ENCODE measurements at places on chromosomes 11 and 22.

DNA sequence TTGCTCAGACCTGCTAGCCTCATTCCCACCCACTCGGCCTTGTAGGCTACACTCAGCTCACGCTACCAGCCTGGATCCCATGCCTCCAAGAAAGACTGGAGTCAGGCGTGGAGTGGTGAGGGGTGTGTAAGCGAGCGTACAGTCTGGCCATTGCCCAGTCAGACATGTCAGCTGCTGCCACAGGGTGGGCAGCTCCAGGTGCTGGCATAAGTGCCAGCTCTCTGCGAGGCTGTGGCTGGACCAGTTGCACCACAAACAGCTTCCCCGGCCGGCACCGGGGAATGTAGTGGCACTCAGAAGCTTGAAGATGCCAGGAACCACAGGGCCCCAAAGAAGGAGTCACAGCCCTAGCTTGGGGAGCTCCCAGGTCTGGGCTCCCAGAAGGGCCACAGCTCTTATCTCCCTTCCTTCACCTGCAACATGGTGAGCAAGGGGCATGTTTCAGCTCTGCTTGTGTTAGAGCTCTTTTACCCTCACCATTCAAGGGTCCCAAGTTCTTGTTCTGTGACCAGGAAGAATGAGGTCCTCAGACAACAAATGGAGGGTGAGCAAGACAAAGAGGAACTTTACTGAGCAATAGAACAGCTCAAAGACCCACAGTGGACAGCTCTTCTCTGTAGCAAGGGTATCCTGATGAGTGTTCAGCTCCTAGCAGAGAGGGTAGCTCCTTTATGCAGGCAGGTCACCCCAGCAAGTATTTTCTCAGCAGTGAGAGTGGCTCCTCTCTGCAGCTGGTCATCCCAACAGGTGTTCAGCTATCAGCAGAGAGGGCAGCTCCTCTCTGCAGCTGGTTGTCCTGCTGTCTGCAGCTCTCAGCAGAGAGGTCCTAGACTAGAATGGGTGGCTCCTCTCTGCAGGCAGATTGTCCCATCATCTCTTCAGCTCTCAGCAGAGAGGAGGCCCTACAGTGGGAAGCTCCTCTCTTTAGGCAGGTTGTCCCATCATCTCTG lies 6.0 kb downstream of the SBF2 start:
- no peak for DNase-seq

DNA sequence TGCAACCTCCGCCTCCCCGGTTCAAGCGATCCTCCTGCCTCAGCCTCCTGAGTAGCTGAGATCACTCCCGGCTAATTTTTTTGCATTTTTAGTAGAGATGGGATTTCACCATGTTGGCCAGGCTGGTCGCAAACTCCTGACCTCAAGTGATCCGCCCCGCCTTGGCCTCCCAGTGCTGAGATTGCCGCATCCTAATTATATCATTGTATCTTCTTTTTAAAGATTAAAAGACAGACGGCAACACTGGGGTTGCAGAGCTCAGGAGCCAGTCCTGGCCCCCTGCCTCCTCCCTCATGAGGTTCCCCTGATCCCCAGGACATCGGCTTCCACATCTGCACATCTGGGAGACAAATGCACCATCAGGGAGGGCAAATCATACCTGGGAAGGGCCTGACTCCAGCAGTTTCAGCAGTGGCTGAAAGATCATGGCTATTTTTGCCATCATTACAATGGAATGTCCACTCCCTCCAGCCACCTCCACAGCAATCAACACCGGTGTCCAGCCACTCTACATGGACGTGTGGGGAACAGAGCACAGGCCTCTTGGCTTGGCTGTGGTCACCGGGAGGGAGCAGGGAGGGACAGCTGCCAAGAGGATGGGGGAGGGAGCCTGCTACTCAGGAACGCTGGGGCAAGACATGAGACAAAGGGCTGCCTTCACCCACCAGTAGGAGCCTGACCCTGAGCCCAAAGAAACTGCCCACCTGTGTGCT lies 9.2 kb upstream of the CELSR1 start:
- DNase-seq, result no peak

DNA sequence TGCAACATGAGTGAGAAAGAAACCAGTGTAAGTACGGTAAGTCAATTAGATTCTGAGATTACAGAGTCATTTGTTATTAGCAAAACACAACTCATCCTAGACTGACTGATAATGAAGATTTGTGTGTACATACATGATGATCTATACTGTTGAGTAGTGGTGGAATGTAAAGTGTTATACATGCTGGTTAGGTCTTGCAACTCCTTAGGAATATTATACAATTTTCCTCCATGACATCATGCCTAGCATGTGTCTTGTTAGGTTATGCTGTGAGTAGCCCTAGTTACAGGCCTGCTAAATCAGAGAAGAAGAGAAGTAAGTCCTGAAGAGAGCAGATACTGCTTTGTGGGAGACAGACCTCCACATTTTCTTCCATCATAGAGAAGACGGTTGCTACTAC lies 880.6 kb downstream of the LUZP2 start:
- DNase-seq, result no peak

DNA sequence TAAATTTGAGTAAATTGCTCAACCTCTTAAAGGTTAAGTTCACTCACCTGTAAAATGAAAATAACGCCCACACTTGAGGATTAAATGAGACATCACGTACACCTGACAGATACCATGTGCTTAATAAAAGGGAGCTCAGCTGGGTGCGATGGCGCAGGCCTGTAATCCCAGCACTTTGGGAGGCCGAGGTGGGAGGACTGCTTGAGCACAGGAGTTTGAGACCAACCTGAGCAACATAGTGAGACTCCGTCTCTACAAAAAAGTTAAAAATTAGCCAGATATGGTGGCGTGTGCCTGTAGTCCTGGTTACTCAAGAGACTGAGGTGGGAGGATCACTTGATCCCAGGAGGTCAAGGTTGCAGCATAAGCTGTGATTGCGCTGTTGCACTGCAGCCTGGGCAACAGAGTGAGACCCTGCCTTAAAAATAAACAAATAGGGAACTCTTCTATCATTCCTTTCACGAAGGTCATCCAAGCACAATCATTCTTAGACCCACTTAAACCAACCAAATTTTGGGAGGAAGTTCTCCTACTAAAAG lies 134.1 kb downstream of the BBOX1 start:
- DNase-seq, result no peak

- DNase-seq, result no peak
Measured at GRCh38 chr22:39351689-39352214, 2.0 kb downstream of the SYNGR1 start.

GRCh38 chr11:84714316-84714780 lies 912.8 kb downstream of the DLG2 start:
- DNase-seq, result no peak

DNA sequence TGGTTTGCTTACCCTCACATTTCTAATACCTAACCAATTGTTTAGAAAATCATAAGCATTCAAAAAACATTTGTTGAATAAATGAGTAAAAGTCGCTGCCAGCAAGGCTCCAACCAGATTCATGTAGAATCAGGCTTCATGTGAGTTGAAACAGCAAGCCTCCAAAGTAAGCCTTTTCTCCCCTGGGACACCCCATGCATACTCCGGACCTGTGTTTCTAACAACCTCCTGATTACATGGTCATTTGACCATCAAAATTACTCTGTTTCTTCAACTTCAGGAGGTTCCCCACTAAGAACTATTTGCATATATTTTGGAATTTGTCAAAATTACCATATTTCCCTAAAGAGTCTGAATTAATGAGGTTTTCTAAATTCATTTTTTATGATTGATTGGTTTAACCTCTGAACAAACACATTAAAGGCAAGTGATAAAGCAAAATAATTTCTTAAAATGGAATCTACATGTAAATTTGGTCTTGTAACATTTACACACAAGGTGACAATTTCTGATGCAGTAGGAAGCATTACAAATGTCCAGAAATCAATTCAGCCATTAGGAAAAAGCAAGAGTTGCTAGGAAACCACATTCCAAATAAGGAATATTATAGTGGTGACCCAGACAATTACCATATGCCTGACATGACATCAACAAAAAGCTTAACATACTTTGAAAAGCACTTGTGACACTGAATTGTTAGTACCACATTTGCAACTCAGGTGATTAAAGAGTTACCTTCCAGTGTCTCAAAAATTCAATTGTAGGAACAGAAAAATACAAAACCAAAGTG lies 252.6 kb downstream of the GUCY1A2 start:
- DNase-seq, result no peak

- DNase-seq, result peak; percentile 20
Measured at GRCh38 chr22:39242595-39243438, 2.0 kb downstream of the PDGFB start.

- peak; percentile 82 for DNase-seq
Measured at GRCh38 chr22:49971232-49972162, 10.9 kb downstream of the PIM3 start.

GRCh38 chr11:92962446-92962845 lies 7.0 kb upstream of the MTNR1B start:
- no peak for DNase-seq

DNA sequence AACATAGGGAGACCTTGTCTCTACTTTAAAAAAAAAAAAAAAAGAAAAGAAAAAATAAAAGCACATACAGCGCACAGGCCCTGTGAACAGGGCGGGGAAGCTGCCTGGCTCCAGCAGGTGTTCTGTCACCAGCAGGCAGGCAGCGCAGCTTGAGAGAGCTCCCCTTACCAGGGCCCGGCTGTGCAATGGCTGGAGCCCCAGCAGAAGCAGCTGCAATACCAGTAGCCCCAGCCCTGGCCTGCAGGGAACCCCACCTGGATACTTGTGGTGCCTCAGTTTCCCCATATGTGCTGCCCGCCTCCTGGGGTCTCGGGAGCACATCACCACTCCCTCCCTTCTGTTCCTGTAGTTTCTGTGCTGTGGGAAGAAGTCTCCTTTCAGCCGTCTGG lies 12.3 kb downstream of the TSPAN32 start:
- DNase-seq, result no peak

DNA sequence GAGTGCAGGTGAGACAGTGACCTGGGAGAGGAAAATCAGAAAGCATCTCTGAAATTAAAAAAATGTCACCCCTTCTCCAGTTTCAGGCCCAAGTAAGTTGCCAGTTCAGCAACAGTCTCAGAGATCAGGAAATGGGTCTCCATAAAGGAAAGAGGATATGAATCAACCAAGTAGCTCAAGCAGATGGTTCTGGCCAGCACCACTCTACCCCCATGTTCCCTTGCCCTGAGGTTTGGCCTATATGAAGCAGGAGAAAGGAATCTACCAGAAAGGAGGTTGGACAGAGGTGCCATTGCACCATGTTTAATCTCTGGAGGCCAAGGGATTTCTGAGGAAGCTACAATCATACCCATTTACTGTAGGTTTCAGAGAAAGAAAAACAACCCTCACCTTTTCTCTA lies 7.7 kb downstream of the FZD4 start:
- no peak for DNase-seq

GRCh38 chr11:123060277-123061000 lies 1.5 kb downstream of the HSPA8 start:
- no peak for DNase-seq

- DNase-seq, result no peak
Measured at GRCh38 chr22:25644122-25644521, 79.6 kb downstream of the GRK3 start.

DNA sequence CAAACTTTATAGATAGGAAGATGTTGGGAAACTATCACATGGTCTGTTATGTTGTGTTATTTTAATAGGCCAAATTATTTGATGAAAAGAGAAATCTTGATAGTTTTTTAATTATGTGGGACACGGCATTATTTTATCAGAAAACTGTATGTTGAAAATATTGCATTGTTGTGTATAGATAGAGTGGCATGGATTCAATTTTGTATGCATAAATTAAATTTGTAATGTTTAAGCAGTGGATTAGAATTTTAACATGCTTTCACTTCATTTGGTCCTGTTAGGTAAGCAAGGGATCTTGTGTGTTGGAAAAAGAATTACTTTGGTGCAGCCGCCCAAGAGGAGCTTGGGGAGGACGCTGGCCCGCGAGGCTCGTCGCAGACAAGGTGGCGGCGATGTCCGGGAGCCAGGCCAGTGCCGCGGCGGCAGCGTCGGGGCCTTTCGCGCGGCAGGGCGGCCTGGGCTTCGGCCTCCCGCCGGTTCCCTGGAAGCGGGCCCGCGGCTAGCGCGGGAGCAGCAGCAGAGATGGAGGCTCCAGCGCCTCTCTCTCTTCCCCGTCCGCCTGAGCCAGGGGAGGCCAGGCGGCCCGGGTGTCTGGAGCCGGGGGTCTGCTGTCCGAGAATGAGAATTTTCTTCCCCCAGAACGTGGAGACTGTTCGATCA lies 82.7 kb downstream of the GGT1 start:
- DNase-seq, result no peak

GRCh38 chr11:36988556-36988955 lies 390.5 kb upstream of the RAG2 start:
- no peak for DNase-seq

- DNase-seq, result no peak
Measured at GRCh38 chr11:74895340-74896116, 53.4 kb downstream of the XRRA1 start.

DNA sequence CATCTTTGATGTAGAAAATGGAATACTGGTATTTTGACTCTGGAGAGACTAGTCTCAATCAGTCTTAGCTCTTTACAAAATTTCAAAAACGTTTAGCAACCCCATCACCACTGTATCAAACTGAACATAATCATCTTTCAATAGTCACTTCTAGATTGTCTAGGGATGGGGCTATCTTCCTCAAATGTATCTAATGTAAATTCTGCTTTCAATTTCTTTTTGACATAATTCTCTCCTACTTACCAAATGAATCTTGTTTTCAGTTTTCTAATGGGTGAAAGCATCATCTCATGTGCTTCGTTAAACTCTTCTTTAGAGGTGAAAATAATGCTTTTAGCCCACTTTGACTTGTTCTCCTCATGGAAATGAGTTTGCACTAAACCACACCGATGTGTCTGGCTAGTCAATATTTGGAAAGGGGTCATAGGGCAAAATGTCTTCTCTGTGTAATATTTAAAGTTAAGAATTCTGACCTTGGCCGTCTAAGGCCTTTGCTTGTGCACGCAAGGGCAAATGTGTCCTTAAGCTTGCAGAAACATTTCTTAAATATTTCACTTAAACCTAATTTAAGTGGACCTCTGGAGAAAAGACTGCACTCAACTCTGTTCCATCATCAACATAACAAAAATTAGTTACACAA lies 5.2 kb downstream of the SIK3 start:
- no peak for DNase-seq

GRCh38 chr11:100684101-100685065 lies 2.7 kb upstream of the ARHGAP42 start:
- DNase-seq, result no peak

- DNase-seq, result no peak
Measured at GRCh38 chr11:86089659-86090058, 20.8 kb upstream of the PICALM start.

DNA sequence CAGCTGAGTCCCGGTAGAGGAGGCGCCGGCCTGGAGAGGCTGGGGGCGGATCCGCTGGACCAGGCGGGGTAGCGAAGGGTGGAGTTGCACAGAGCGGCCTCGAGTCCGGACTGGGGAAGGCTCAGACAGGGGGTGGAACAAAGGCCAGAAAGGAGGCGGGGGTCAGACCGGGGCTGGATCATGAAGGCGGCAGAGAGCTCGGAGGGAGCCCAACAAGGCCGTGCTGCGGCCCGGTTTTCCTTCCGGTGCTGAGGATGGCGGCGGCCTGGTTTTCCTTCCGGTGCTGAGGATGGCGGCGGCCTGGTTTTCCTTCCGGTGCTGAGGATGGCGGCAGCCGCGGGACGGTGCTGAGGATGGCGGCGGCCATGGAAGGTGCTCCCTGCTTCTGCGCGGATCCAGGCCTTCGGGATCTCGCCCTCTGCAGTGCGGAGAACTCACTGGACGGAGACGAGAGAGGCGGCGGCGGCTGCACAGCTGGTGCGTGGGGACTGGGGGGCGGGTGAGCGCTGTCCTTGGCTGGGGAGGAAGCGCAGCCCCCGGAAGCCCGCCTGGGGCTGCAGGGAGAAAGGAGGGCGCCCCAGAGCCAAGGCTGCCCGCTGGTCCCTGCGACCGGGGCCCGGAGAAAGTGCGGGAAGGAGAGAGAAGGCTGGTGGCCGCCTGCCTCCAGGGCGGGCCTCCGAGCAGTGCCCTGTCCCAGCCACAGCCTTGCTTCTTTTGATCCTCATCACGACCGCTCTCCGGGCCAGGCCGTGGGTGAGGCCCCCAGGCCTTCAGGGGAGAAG lies 350.4 kb upstream of the B3GAT1 start:
- no peak for DNase-seq

Data from stimulated activated naive CD4-positive, alpha-beta T cell treated with Interleukin-2 at 50 U/mL for 16 hours (primary cell).